ENCODE measurements at places on chromosomes 7 and 10. TPM values are rescaled to one million over a fixed set of nuclear protein-coding genes. Genes with fewer than 3 reads are reported as not detected.

ITGA8 gene
- total RNA-seq, result not detected

NPSR1 gene
- not detected for total RNA-seq

TRIM73 gene
- 4.1 TPM for total RNA-seq

TAS2R4 gene
- total RNA-seq, result 0.54 TPM

PPP1R17 gene
- not detected for total RNA-seq

BBS9 gene
- 7.7 TPM for total RNA-seq

ANKRD1 gene
- not detected for total RNA-seq

NUB1 gene
- 41.0 TPM for total RNA-seq

EN2 gene
- not detected for total RNA-seq

LFNG gene
- total RNA-seq, result 50.6 TPM

SLC26A3 gene
- total RNA-seq, result not detected

TUBB8 gene
- total RNA-seq, result not detected

EGR2 gene
- total RNA-seq, result 46.6 TPM

LEP gene
- not detected for total RNA-seq

AIFM2 gene
- total RNA-seq, result 6.3 TPM

EXOSC1 gene
- total RNA-seq, result 49.2 TPM

PNLIP gene
- not detected for total RNA-seq

PNLIPRP1 gene
- not detected for total RNA-seq

OR2A1 gene
- total RNA-seq, result not detected

PFKP gene
- 217 TPM for total RNA-seq

DNA sequence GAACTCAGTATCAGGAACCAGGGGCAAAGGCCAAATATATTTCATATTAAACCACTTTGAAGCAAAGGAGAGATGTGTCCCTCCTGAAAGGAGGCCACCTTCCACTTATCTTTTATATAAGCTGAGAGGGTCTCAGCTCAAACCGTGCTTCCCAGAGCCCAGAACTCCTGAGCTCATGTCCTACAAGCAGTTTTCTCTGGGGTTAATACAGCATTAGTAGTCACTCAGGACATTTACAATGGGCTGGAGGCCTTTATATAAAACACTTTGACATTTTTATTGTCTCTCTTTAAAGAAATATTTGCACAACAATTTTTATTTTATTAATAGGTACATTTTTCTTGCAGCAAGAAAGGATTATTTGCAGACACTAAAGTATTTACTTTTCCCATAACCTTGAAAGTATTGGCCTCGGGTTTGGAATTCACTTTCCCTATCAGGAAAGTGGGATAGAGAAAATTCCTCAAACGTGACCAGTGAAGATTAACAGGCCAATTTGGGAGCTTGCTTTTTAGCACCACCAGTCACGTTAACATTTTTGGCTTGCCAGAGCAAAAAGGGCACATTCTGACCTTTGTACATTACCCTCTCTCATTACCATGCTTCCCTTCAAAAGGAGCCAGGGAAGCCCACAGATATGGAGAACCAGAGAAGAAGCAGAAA lies 464.9 kb upstream of the NRP1 start:
- DNase-seq, result no peak

GRCh38 chr10:128779416-128779815 lies 653.2 kb upstream of the MKI67 start:
- DNase-seq, result no peak

GRCh38 chr7:5532536-5533335 lies 109.1 kb upstream of the TNRC18 start:
- peak; percentile 87 for DNase-seq

DNA sequence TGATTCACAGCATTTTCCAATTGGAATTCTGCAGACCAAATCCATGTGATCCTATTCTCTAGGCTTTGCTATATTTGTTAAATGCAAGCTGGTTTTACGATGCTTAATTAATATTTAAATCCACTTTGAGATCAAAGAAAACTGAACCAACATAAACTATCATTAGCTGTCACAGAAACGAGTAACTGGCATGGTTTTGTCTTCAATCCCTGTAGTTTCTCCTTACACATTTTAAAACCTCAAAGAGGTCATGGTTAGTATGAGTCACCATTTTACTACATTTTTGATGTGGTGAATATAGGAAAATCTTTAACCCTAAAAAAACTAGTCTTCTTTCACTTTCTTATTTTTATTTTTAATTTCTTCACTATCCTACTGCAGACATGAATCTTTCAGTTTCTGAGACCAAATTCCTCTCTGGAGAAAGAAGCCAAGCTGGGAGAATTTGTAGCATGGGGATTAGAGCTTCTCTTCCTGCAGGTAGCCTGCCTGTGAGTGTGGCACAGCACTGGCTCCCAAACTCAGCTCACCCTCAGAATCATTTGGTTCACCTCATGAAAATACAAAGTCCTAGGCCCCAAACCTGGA lies 8.7 kb upstream of the LIPM start:
- DNase-seq, result no peak

GRCh38 chr7:82164813-82165212 lies 278.8 kb downstream of the CACNA2D1 start:
- no peak for DNase-seq

GRCh38 chr7:99679400-99680191 lies at the start of gene CYP3A5:
Gene CYP3A5 (minus strand): TSS chr7:99679996. CDS start chr7:99679896, 100 bp downstream.
- DNase-seq, result no peak

DNA sequence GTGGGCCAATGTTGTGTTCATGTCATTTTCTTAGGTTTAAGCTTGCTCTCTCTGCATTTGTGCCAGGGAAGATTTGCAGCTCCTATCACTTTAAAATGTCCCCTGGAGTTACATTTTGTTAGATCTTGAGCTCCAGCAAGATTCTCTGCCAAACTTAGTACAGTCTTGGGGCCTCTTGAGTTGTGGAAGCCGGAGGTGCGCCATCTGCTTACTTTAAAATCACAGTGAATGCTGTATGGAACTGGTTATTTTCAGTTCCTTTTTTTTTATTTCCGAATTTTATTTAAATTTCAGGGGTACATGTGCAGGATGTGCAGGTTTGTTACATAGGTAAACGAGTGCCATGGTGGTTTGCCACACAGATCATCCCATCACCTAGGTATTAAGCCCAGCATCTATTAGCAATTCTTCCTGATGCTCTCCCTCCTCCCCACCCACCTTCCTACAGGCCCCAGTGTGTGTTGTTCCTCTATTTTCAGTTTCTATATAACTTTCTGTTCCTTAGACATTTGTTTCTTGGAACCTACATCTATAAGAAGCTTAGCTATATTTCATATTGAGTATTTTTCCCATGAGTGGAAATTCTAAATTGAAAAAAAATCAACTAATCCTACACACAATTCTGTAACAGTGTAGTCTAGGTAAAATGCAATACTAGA lies 114.4 kb upstream of the CREB5 start:
- DNase-seq, result no peak

GRCh38 chr10:74977913-74978847 lies 133.3 kb upstream of the SAMD8 start:
- DNase-seq, result peak; percentile 81

- DNase-seq, result no peak
Observed at GRCh38 chr7:60706-61105, 131.7 kb upstream of the FAM20C start.

- DNase-seq, result no peak
Observed at GRCh38 chr7:45573661-45574415, at the start of gene ADCY1. Gene ADCY1 (plus strand): TSS chr7:45574368. CDS start chr7:45574544, 176 bp downstream.

GRCh38 chr10:27893358-27893954 lies 105.4 kb downstream of the ODAD2 start:
- DNase-seq, result no peak

- no peak for DNase-seq
Observed at GRCh38 chr10:37667736-37668135, 189.7 kb downstream of the ZNF248 start.

DNA sequence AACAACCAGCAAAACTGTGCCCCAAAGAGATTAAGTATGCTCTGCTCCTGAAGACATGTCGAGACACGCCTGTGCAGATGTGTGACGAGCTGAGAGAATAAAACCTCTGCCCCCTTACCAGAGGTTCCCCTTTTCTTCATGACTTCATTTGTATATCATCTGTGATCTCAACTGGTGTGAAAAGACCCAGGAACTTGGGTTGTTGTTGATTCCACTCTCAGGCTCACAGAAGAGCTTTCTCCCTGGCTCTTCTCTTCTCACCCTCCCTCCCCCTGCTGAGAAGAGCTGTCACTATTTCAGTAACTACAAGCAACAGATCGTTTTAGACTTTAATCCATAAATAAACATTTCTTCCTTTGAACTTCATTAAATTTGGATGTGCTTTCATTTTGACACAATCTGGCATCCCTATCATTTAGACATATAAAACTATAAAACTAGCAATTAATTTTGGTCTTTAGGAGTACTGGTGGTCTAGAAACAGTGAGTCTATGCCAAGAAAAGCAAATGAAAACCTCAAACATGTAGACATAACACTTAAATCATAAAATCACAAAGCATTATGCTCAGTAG lies 179.3 kb upstream of the FZD8 start:
- DNase-seq, result no peak

GRCh38 chr10:131655101-131655849 lies 245.5 kb upstream of the PPP2R2D start:
- no peak for DNase-seq

DNA sequence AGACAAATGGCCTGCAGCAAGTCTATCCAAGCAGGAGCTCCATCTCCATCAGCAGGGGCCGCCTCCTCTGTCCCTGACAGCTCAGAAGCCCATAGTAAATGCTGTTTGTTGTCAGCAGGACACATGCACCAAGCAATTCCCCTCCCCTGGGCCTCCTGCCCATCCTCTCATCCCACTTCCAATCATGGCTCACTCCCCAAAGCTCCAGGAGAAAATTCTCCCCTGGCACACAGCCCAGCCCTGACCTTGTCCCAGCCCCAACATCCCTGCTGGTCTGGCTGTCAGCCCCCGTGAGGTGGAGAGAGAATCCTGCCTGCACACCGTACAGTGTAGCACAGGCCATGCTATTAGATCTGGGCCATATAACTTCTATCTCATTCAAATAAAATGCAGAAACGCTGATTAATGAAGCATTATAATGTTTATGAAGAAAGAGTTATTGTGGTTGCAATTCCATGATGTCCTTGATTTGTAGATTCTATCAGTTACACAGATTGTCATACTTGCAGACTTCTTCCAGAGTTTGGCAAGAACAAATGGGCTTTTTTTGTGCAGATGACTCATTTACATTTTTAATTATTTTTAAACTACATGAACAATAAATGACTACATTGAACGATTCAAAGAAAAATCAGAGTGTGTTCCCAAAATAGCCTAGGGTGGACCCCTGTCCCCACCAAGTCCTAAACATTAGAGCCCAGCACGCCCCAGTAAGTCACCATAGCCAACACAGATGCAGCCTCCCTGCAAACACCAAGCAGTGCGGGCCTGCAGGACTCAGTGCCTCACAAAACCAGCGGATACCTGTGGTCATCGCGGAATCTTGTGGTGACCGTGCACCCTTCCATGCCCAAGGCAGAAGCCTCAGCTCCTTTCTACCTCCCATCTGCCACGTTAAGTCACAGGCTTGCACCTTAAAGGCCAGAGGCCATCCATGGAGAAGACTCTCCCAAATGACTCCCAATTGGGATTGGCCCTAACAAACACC lies 70.1 kb downstream of the COBL start:
- DNase-seq, result no peak

- no peak for DNase-seq
Observed at GRCh38 chr10:96919785-96920430, 87.8 kb downstream of the LCOR start.

- no peak for DNase-seq
Observed at GRCh38 chr7:142774826-142775225, 4.1 kb downstream of the PRSS2 start.

DNA sequence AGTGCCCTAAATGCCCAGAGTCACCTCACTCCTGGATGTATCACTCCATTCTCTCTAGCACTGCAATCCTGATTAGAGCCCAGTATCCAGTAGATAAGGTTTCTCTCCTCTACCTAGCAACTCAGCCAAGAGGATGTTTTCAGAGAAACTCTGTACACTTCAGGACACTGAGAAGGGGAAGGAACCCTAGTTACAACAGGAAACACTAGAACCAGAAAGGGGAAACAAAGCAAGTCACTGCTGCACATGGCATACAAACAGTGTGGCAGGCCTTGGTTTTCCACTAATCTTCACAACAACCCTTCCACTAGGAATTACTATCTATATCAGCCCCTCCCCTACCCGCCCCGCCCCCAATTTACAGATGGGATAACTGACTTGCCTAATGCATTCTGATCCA lies 1.6 kb downstream of the FAM204A start:
- no peak for DNase-seq

DNA sequence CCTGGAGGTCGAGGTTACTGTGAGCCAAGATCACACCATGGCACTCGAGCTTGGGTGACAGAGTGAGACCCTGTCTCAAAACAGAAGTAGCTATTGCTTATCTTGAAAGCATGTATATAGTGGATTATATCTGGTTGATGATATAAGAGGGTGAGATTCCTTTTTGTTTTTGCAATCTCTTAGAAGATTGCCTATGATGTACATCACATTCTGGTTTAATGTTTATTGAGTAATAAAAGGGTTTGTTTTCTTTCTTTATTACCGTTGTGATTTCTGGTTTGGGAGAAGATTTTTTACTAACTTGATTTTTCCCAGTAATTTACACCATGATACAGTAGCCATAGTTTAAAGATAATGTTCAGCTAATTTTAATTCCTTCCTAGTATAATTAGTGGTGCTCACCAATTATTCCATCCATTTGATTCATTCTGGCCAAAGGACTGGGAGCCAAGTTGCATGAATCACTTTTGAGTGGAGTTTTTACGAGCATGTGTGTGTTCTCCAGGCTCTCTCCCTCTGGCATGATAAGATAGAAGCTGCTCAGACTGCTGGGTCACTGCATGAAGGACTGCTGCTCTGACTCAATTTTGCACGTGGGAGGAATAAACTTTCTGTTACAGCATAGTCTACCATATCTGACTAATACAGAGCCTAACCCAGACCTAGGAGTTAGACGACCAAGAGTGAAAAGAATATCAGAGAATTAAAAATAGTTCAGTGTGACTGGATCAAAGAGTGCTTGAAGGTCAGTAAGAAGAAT lies 13.5 kb upstream of the TSPAN13 start:
- DNase-seq, result no peak

DNA sequence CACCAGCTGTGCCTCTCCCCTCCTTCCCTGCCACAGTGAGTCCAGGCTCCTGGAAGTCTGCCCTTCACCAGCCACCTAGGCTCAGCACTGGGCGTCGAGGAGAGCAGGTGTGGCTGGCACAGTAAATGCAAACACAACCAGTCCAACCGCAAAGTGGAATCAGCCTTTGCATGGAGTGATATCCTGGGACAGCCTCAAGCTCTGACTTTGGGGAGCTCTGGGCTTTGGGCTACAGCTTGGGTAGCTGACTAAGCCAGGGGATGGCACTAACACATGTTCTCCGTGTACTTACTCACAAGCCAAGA lies 312.4 kb downstream of the KCNMA1 start:
- DNase-seq, result no peak

GRCh38 chr10:100600218-100600617 lies 64.5 kb downstream of the HIF1AN start:
- DNase-seq, result no peak

DNA sequence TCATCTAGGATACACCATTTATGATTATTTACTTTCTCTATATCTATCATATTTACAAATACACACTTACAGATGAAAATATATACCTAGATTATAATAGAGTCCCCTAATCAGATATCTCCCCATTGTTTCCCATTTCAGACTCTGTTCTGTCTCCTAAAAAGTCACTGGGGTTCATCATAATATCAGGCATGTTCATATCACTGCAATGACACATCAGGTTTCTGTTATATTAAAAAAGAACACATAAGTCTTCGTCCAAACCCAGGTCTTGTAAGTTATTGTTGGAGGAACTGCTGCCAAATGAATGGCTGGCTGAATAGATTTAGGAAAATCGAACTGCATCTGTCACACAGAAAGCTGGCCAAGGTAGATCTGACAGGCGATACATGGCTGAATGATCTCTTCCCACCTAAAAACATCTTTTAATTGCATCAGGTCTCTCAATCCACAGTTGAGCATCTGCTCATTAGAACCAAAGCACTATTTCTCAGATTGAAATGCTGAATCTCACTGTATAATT lies 178.7 kb downstream of the CACNA2D1 start:
- no peak for DNase-seq

All from activated CD8-positive, alpha-beta T cell treated with anti-CD3 and anti-CD28 coated beads for 36 hours (primary cell).